ENCODE measurements at places on chromosomes 2 and 18. TPM values are rescaled to one million over a fixed set of nuclear protein-coding genes. Genes with fewer than 3 reads are reported as not detected.

DNA sequence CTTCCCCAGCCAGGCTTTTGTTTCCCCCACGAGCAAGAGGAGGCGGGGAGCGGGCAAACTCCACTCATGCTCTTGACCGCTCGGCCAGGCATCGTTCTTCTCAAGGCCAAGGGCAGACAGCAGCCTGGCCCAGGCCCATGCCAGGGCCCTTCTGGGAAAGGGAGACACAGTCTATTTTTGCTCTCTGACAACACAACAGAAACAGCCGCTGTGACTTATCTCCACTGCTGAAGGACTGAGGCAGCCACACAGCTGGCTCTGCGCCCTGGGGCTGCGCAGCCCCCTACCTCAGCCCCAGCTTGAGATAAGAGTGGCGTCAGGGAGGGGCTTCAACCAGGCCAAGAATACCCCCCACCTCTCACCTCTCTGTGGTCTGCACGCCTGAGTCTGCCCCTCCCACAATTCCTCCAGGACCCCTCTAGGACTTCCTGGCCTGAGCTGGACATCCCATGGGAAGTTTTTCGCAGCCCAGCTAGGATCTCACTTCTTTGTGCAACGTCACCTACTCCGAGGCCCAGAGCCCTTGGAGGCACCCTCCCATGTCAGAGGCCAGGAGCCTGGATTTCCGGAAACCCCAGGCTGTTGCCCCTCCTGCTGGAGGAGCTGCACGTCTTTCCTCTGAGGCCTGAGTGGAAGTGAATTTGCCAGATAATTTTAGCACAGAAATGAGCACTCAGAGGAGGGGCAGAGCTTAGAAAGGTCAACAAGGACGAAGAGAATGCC is 118.9 kb upstream of the OTOS start:
- no peak for DNase-seq

DNA sequence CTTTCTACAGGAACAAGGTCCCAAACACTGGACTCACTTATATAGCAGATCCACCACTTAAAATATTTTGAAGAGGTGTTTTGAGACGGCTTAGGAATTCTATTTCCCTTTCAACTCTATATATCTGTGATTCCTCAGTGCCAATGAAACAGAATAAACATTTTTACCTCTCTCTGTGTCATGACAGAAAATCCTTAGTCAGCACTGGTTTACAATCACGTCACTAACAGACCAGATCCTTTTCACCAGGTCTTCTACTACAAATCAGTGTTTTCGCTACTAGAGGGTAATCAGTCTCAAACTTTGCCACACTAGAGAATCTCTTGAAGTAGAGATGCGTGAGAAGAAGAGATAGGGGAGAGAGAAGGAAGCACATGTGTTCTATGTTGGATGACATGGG is 325.6 kb downstream of the SS18 start:
- DNase-seq = no peak

DNA sequence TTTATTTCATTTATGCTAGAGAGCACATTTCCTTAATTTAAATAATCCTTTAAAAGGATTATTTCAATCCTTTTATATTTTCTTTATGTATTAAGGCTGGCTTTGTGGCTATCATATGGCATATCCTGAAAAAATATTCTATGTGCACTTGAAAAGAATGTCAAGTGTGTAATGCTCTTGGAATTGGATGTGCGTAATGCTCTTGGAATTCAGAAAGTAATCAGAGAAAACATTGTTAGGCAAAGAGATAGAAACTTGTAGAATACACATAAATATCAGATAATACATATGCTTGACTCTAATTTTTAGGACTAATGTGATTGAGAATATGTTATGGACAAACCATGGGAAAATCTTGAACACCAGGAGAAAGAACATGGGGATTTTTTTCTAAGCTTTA is 197.5 kb upstream of the COL3A1 start:
- no peak for DNase-seq

GRCh38 chr2:220356076-220356475 is 728.6 kb downstream of the SLC4A3 start:
- no peak for DNase-seq

DNA sequence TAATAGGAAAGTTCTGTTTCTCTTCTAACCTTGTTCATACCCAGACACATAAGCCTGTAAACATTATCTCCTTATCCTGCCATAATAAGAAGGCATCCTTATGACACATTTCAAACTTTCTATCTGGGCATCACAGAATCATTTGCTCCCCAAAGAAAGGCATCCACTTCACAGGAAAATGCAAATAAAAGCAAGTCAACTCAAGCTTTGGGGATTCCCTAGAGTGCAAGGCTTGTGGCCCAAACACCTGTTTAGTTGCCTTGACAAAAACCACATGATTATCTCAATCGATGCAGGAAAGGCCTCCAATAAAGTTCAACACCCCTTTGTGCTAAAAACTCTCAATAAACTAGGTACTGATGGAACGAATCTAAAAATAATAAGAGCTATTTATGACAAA is 195.7 kb upstream of the GALNT5 start:
- no peak for DNase-seq

DNA sequence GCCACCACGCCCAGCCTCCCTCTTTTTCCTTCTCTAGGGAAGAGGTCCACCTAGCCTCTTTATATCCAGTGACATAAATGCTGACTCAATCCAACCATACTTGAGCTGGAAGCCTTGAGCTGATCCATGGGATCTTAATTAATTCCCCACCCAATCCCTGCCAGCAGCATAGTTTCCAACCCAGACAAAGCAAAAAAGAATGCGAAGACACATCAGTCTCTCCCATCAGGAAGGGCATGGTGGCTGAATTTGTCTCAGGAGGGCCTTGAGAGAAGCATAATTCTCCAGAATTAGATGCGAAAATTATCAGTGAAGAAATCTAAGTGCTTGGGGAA is 22.5 kb downstream of the CASP10 start:
- no peak for DNase-seq

ASTL gene
- not detected for total RNA-seq
